ENCODE measurements at places on chromosomes 1 and 21.

- DNase-seq: no peak
Observed at GRCh38 chr1:49351768-49352167, 575.1 kb upstream of the BEND5 start.

DNA sequence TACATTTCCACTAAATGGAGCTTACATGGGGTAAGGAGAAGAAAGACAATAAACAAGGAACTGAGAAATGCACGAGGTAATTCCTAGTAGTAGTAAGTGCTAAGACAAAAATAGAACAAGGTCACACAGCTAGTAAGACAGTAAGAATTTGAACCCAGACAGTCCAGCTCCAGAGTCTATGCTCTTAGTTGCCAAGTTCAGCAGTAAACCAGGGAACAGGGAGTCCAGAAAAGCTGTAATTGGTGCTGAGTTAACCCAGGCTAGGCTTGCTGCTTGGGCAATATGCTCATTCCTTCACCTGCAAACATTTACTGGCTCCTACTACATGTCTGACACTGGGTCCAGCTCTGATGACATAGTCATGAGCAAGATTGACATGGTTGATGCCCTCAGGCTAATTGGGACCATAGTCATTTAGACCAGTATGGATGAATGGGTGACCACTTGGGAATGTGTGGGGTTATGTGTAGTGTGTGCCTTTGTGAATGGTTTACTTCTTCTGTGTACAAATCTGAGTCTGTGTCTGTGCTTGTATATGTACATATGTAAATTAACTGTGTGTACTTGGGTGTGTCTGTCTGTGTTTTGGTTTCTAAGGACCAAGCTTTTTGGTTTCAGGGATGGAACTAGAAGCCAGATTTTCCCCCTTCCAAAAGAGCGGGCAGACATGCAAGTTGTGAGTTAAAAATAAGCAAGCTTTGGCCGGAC, 2.0 kb downstream of the GPX7 start:
- no peak for DNase-seq

DNA sequence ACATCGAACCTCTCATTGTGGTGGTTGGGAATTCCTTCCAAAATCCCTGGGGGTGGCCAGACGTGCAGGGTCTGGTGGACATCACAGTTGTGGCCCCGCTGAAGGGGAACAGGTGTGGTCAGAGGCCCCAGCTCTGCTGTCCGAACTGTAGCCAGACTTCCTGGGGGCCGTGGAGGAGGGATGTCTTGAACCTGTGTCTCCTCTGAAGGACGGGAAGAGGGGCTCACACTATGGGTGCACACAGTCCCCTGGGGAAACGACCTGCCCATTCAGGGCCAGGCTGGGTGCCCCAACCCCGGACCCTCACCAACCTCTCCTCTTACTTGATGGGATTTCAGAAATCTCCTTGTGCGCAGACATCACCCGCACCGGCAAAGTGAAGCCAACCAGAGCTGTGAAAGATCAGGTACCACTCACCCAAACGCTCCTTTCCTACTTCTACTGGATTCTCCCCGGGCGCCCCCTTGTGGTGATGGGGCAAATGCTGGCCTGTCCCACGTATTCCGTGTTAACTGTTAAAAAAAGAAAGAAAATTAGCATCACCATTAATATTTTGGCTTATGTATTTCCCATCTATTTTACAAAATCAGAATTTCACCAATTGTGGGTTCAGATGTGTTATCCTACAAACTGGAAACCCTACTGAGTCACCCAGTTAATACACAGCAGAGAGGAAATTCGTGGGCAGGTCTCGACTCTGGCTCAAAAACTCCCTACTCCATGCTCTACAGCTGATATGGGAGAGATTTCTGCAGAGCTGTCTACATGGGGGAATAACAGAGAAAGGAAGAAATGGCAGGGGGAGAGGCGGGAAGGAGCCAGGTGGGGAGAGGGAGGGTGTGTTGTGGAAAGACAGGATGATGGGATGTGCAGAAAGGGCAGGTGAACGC, 28.1 kb downstream of the PADI4 start:
- no peak for DNase-seq

- no peak for DNase-seq
Observed at GRCh38 chr1:29576510-29576909, 340.2 kb downstream of the PTPRU start.

GRCh38 chr1:30990591-30990990, 74.9 kb downstream of the PUM1 start:
- no peak for DNase-seq
